Hepatic stellate cell (primary cell): ENCODE measurements at places on chromosomes 1 and 21.

GRCh38 chr1:231160895-231161666 lies 777 bp upstream of the TRIM67 start:
- no peak for DNase-seq

- DNase-seq = no peak
Observed at GRCh38 chr1:41547781-41548560, 63.5 kb upstream of the EDN2 start.

- DNase-seq = no peak
Observed at GRCh38 chr21:17911628-17912027, 92.5 kb upstream of the C21orf91 start.

GRCh38 chr1:185720633-185721272 lies 13.4 kb upstream of the HMCN1 start:
- no peak for DNase-seq

GRCh38 chr1:31761883-31762282 lies 2.3 kb downstream of the ADGRB2 start:
- peak; percentile 60 for DNase-seq

DNA sequence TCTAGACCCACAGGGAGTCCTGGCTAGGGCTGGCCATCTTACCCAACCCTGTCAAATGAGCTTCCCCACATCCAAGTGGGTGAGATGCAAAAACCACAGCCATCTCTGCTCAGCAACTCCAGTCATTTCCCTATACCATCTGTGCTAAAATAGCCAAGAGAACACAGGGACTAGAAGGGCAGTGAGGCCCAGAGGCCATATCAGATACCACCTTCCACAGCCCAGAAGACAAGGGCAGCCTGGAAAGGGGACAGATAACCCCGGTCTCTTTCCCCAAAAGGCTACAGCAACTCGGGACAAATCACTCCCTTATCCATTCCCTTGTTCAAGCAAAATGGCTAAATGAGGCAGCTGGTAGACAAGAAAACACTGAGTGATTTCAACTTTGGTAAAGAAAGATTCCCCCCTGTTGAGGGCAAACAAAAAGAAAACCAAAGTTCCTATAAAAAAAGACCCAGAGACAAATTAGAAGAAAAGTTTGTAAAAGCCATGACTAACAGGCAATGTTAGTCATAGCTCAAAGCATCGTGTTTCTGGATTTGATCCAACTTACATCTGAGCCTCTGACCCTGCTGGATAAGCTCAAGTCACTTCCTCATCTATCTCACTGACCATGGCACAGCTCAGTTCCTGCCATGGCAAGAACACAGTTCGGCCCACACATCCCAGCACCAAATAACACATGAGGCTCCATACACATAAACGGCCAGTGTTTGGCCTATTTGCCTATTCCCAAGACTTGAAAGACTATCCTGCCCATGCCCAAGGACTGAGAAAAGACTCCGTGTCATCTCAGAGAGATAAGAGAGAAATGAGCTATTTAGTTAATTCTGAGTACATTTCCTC lies 3.1 kb downstream of the LAMB3 start:
- DNase-seq = peak; percentile 66

GRCh38 chr1:150507912-150508864 lies at the start of gene ECM1:
Gene ECM1, plus strand, starts transcription at chr1:150508109. Its CDS starts 101 bp downstream, at chr1:150508210.
- peak; percentile 95 for DNase-seq

DNA sequence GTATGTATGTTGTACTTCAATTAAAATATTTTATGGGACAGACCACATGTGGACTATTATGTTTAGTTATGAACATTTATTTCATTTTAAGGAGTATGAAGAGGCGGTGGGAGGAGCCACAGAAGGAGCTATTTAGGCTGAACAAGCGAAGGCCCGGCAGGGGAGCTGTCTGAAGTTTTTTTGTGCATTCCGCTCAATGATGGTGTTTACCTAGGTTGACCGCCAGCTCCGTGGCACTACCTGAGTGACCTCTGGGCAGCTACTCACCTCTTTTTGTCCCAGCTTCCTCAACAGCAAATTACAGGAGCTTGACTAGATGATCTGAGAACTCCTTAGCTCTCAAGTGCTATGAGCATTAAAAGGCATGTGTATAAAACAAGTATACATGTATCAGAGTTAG lies 32.7 kb upstream of the C1orf198 start:
- no peak for DNase-seq

- no peak for DNase-seq
Observed at GRCh38 chr1:183144752-183145151, 41.3 kb upstream of the LAMC2 start.

DNA sequence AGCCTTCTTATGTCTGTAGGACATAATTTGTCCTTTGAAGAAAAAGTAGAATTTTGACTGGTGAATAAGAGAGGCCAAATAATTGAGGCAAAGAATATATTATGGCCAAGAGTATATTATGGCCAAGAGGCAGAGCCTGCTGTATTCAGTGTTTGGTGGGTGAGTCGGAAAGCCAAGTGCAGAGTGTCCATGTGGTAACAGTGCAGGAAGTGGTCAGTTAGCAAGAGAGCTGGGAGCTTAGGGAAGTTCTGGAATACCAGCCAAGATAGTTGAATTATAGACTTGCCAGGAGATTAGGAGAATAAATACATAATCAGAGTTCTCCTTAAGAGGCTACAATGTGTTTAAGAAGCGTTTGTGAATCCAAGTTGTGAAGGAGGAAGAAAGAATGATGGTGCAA lies 131.5 kb upstream of the LMO4 start:
- DNase-seq = no peak

DNA sequence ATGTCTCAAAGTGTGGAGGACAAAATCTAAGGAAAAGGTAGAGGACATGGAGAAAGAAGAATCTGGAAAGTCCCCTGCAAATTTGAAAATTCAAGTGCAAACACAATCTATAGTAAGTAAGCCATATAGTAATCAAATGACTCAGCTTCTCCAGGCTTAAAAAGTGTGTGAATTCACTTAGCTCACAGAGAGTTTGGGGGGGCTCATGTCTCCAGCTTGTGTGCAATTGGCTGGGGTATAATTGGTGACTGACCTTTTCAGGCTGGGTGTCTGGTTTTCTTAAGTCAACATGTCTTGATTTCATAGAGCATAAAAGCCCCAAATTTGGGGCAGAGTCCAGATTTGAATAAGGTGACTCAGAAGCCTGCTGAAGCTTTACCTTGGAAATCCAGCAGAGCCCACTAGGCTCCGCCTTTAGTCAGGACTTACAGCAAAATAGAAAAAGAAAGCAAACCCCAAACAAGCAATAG lies 8.6 kb downstream of the CLDN14 start:
- DNase-seq = peak; percentile 24

DNA sequence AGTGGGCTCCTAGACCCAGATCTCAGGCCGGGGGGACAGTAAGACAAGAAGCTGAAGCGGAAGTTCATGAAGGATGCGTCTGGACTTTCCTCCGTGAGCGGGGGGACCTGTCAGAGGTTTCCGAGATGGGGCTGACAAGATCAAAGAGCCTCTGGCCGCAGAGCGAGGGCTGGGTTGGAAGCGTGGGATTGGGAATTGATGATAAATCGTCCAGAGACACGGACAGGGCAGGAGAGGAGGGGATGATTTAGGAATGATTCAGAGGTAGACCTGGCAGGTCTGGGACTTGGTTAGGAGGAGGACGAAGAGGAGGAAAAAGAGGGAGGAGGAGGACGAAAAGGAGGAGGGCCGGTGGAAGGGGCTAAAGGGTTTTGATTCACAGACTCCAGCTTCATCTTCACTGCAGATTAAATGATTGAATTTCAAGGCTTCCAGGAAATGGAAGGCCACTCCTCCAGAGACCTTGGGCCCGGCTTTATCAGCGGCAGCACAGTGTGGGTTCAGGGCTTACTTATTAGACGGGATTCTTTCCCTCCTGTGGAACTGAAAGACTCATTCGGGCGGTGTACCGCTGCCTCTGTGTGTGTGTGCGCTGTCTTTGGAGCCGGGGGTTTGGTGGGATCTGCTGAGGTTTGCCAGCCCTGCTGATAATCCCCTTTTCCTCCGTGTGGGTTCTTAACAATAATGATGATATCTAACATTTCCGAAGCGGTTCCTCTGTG lies 85.7 kb upstream of the SLC45A1 start:
- DNase-seq = no peak

- DNase-seq = no peak
Observed at GRCh38 chr1:213324859-213325258, 273.8 kb downstream of the RPS6KC1 start.

GRCh38 chr1:171809834-171810233 lies 28.4 kb downstream of the METTL13 start:
- no peak for DNase-seq

- no peak for DNase-seq
Observed at GRCh38 chr1:70842562-70842961, 205.1 kb downstream of the PTGER3 start.

DNA sequence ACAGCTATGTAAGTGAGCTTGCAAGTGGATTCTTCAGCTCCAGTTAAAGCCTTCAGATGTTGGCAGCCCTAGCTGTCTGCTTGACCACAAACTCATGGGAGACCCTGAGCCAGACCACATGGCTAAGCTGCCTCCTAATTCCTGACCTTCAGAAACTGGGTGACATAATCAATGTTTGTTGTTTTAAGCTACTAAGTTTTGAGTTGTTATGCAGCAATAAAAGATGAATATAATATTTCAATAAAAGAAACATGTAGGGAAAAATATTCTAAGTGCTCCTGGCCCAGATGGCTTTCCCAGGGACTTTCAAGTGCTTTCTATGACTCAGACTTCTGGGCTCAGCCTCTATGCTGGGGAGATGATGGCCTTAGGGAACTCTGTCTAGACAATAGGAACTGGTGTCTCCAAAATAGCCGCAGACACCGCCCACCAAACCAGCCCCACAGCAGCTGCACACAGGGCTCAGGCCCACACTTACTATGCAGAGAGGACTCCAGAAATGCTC lies 20.3 kb upstream of the AZIN2 start:
- DNase-seq = peak; percentile 78

DNA sequence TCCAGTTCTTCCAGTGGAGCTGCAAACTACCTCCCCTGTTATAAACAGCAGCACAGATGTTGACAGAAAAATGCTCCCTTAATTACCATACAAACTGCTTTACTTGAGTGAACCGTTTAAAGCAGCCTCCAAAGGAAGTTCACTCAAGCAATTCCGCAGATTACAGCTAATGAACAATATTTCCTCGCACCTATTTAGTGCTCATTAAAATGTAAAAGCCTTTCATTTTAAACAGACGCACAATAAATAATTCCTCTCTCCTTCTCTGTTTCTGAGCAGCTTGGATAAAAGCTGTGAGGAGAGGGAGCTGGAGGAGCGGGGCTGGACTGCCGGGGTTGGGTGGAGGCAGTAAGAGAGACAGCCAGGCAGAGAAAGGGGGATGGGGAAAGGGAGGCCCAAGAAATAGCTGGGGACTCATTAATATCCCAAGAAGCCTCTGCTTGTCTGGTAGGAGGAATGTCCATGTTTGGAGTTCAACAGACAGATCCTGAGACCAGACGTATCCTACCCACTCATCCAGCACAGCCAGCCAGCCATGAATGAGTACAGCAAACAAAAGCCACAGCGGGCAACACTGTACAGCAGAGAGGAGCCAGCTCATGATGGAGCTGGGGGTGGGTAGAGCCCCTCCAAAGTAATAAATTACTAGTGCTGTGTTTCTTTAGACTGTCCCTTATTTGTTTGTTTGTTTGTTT lies 227.7 kb downstream of the GPATCH2 start:
- DNase-seq = no peak

- no peak for DNase-seq
Observed at GRCh38 chr1:247008406-247008799, 546 bp upstream of the ZNF695 start.

DNA sequence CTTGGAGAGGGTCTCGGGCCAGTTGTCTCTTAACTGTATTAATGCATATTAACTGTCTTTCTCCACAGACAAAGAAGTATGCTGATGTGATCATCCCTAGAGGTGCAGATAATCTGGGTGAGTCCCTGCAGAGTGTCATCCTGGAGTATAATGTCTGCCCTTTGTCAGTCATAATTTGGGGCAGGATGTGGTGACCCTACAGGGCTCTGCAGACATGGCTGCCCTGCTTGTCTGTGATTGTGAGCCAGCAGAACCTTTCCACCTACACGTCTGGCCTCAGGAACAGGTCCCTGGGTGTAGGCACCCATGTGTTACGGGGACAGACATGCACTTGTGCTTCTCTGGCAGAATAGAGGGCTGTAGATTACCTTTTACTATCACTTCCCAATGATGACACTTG lies 78.4 kb downstream of the UCK2 start:
- DNase-seq = no peak

DNA sequence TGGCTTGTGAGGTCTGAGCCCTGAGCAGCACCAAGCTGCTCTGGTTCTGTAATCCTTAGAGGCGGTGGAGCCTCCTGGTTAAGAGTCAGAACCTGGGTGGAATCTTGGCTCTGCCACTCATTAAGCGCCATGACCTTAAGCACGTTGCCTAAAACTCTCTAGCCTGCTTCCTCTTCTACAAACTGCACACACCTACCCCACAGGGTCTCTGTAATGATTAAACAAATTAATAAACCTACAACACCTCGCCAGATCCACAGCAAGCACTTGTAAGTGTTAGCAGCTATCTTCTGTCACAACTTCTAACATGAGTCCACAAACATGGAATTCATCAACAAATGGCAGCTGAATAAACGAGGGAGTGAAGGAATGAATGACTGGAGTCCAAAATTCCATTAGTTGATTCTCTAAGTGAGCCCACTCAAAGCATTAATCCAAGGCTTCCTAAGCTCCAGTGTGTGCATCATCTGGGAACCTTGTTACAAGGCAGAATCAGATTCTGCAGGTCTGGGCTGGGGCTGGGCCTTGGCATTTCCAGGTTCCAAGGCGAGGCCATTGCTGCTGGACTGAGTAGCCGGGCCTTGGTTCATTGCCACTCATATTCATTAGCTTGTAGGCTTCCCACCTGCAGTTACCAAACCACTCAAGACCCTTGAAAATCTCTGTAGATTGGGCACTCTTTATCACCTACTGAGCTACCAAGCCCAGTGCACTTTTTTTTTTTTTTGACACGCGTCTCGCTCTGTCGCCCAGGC lies 168.6 kb downstream of the HIVEP3 start:
- DNase-seq = no peak

DNA sequence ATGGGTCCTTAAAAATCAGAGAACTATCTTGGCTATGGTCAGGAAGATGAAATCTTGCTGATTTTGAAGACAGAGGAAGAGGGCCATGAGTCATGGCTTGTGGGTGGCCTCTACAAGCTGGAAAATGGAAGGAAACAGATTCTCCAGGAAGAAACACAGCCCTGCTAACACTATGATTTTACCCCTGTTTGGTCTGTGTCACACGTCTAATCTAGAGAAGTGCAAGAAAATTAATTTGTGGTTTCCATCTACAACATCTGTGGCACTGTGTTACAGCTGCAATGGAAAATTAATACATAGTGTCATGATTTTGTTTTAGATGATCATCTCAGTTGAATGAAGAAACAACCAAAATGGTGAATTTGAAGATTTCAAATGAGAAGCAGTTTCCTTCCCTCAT lies 288.7 kb upstream of the NRIP1 start:
- no peak for DNase-seq
